Activated CD8-positive, alpha-beta memory T cell treated with anti-CD3 and anti-CD28 coated beads for 4 hours (primary cell): ENCODE measurements at places on chromosomes 6 and 20.

DNA sequence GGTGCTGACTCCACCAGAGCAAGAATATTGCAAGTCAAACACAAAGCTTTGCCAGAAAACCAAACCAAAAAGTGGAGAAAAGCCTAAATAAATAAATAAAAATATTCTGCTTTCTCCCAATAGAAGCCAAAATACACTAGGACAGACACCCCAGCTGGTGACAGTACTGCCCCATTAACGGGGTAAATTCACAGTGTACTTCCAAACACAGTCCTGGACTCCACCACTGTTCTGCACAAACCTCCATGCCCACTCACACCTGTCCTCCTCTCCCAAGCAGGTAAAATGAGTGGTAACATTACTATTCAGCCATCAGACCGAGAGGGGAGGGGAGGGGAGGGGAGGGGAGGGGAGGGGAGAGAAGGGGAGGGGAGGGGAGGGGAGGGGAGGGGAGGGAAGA lies 70.7 kb downstream of the RALGAPA2 start:
- no peak for DNase-seq

- no peak for DNase-seq
These were observed 234.5 kb upstream of the ZNF217 start for GRCh38 chr20:53828088-53828681.

GRCh38 chr6:44301782-44302564 lies 11.2 kb downstream of the AARS2 start:
- no peak for DNase-seq

GRCh38 chr20:59676126-59676850 lies 71.9 kb downstream of the PHACTR3 start:
- DNase-seq = no peak

- no peak for DNase-seq
These were observed 135.3 kb upstream of the FOXQ1 start for GRCh38 chr6:1176567-1176966.

GRCh38 chr20:16517946-16518783 lies 55.1 kb downstream of the KIF16B start:
- DNase-seq = no peak

- no peak for DNase-seq
These were observed 170.9 kb upstream of the STXBP5 start for GRCh38 chr6:147033267-147033666.

DNA sequence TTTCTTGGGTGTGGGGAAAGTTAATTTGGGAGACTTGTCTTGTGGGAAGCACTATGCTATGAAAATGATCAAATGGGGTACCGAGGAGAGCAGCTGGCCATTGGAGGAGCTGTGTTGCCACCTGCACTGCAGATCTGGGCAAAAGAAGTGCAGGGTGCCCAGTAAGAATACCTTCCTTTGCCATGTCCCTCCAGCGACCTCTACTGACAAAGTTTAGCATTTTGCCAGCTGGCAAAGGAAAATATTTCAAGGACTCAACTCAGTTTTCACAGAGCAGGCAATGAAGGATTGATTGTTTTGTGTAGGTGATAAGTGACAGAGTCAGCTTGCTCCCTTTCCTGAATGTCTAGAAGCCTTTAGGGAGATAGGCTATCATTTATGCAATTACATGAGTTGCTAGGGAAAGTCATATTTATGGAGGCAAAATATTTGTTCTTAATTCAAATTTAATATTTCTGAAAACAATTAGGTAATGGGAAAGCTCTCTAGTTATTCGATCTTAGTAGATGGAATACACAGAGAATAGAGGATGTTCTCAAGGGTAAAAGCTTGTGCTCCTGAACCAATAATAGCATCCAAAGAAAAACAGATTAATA lies 118.4 kb downstream of the FARS2 start:
- no peak for DNase-seq

- DNase-seq = no peak
These were observed 56.2 kb downstream of the MAP7 start for GRCh38 chr6:136494059-136494458.

DNA sequence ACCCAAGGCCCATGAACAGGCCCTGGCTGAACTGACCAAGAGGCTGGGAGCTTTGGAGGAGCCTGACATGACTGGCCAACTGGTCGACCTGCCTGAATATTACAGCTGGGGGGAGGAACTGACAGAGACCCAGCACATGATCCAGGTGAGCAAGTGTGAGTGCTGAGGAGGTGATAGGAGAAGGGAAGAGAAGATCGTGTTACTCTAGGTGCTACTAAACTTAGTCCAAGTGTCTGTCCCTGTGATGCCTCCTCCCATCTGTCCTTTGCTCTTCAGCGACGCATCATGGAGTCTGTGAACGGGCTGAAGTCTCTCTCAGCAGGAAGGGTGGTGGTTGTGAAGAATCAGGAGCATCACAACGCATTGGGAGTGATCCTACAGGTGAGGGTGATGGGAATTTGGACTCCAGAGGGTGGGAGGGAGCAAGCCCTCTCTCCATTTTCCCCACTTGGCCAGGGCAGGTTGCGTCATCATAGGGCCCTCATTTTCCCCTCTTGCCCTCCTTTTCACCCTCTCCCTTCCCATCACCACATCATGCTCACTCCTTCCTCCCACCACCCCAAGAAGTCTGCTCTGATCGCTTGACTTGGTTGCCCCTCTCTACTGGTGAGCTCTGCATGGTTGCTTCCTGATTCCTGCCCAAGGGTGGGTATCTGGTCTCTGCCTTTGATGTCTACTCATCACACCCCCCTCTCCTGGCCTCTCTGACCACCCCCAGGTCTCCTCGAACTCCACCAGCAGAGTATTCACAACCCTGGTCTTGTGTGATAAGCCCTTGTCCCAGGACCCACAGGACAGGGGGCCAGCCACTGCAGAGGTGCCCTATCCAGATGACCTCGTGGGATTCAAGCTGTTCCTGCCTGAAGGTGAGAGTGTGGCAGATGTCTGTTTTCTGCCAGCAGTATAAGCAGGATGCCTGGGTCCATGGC lies 4.7 kb downstream of the DXO start:
- no peak for DNase-seq

- no peak for DNase-seq
These were observed 66.6 kb downstream of the CLVS2 start for GRCh38 chr6:123062670-123063069.

DNA sequence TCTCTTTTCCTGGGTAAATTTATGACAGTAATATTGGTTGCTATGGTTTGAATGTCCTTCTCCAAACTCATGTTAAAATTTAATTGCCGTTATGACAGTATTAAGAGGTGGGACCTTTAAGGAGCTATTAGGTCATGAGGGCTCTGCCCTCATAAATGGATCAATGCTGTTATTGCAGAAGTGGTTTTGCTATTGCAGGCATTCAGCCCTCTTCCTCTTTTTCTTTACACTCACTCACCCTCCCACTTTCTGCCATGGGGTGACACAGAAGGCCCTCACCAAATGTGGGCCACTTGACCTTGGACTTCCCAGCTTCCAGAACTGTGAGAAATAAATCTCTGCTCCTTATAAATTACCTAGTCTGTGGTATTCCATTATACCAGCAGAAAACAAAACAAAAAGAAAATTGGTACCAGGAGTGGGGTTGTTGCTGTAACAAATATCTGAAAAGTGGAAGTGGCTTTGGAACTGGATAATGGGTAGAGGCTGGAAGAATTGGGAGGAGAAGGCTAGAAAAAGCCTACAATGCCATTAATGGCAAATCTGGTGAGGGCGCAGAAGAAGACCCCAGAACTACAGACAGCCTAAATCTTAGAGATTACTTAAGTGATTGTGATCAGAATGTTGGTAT lies 24.8 kb upstream of the IGF2R start:
- no peak for DNase-seq

- no peak for DNase-seq
These were observed 34.1 kb upstream of the HLA-DQB1 start for GRCh38 chr6:32700391-32701040.

GRCh38 chr6:94736236-94736635 lies 841.1 kb upstream of the MANEA start:
- no peak for DNase-seq

GRCh38 chr6:7154341-7155139 lies 46.8 kb downstream of the RREB1 start:
- DNase-seq = no peak

DNA sequence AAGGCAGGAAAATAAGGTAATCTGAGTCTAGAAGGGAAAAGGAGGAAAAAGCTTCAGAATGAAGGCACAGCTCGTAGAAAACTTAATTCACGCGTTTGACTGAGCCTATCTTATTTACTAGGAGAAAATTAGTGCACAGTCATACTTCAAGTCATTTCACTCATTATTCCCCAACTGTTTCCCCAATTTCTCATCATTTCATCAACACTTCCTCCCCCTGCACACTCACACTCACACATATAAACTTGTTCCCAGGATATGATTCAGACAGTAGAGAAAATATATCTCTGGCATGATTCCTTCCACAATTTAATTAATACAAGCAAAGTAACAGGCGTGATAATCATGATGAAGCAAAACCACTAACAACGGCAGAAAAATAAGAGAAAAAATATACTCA lies 94.5 kb upstream of the F13A1 start:
- DNase-seq = no peak

DNA sequence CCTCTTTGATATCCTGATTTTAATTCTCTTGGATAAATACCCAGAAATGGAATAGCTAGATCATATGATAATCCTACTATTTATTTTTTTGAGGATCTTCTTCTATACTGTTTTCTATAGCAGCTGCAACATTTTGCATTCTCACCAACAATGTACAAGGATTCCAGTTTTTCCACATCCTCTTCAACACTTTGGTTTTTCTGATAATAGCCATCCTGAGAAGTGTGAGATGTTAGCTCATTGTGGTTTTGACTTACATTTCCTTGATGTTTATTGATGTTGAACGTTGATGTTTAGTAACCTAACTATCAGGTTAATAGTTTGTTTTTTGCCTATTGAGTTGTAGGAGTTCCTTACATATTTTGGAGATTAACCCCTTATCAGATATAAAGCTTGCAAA lies 217.3 kb downstream of the LRFN2 start:
- DNase-seq = no peak

GRCh38 chr20:19317237-19318069 lies 105.0 kb downstream of the SLC24A3 start:
- no peak for DNase-seq

GRCh38 chr6:52352239-52353018 lies 9.5 kb upstream of the PAQR8 start:
- no peak for DNase-seq

DNA sequence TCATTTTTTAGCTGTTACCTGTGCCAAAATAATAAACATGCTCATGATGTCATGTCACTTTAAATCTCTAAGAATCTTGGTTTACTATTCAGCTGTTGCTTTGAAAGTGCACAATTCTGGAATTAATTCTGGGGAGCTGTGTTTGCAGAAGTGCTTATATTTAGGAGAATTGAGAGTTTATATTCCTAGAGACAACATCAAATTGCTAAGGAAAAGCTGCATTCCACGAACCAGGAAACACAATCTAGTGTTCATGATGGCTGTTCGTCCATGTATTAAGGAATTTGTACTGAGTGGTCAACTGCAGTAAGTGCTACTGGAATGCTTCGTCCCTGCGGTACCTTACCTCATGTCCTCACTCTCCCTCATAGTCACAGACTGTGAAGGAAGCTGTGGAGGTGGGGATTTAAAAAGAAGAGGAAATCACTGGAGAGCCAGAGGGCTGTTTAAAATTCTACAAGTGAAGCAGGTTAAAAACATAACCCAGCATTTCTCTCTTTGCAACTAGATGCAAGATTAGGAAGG lies 161.0 kb downstream of the TRMT11 start:
- DNase-seq = no peak

DNA sequence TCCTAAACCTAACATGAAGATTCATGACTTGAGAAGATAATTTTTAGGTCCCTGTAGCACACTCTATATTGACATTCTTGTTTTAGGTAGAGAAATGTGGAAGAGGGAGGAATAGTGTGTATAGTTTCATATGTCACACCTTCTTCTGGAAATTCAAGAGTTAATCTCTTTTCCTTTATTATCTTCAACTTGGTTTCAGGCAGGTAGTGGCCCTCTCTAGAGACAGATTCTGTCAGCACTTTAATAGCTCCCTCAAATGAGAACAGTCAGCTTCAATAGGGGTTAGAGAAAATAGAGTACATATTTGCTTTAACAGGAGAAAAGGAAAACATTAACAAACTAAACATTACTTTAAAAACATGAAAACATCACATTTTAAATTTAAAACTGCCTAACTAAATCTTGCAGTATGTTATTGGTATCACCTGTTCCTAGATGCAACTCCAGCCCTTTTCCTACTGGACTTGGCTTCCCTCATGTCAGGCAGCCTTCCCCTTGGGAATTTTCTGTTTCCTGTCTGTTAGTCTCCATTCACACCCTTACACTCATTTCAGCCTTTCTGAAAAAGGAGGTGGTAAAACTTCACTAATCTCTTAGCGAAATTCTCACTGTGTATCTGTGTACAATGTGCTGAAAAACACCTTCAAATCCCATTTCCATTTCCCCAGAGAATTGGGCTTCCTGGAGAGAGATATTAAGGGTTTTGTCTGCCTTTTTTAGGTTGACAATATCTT lies 192.3 kb upstream of the RNF217 start:
- no peak for DNase-seq
